IMR-90 (cell line): ENCODE measurements at places on chromosomes 1 and 21.

- no peak for DNase-seq
These were observed 20.4 kb upstream of the EVA1B start for GRCh38 chr1:36343651-36344394.

DNA sequence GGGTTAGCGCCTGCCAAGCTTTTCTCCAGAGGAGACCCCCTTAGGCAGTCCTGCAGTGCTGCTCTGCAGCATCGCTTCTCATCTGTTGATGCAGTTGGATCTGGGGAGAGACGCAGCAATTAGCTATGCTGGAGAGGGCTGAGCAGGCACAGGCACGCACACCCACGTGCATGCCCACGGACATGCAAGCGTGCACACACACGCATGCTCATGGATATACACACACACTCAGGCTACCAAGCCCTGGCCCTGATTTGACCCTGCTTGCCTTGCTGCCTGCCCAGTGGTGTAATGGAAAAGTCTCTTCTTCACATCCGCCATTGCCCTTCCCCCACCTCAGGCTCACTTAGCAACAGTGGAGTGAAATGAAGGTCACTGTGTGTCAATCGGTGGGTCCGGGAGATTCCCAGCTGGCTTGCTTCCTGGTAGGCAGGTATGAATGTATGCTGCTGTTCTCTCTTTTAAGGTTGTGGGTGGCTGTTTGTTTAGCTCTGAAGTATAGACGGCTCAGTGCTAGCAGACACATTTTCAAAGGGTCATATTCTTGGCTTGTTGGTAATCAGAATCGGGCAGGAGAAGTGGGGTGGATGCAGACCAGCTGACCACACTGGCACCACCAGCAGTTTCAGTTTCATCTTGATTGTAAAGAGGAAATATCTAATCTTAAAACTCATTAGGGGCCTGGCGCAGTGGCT, 9.5 kb downstream of the ATP1B1 start:
- DNase-seq: peak; percentile 48

DNA sequence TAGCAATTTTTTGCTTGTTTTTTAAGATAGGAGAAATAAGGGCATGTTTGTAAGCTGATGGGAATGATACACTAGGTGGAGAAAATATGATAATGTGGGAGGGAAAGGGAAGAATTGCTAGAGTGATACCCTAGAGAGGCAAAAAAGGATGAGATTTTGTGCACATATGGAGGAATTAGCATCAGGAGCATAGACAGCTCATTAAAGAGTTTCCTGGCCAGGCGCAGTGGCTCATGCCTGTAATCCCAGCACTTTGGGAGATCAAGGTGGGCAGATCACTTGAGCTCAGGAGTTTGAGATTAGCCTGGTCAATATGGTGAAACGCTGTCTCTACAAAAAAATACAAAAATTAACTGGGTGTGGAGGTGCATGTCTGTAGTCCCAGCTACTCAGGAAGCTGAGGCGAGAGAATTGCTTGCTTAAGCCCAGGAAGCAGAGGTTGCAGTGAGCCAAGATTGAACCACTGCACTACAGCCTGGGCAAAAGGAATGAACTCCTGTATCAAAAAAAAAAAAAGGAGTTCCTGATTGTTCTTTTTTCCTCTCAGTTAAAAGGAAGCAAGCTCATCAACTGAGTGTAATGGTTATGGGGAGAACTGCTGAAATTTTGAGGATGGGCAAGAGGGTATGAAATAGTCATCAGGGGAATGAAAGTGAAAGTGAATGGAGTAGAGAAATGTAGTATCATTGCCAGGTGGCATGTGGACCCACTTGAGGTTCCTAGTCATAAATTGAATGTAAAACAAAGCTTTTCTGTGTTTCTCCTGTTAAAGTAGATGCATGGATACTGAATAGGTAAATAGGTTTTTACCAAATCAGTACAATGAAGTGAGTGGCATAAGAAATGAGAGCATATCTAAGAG, 35.5 kb downstream of the SH3GLB1 start:
- peak; percentile 18 for DNase-seq

- DNase-seq: peak; percentile 47
These were observed 6.1 kb downstream of the NUP210L start for GRCh38 chr1:154148807-154149206.

DNA sequence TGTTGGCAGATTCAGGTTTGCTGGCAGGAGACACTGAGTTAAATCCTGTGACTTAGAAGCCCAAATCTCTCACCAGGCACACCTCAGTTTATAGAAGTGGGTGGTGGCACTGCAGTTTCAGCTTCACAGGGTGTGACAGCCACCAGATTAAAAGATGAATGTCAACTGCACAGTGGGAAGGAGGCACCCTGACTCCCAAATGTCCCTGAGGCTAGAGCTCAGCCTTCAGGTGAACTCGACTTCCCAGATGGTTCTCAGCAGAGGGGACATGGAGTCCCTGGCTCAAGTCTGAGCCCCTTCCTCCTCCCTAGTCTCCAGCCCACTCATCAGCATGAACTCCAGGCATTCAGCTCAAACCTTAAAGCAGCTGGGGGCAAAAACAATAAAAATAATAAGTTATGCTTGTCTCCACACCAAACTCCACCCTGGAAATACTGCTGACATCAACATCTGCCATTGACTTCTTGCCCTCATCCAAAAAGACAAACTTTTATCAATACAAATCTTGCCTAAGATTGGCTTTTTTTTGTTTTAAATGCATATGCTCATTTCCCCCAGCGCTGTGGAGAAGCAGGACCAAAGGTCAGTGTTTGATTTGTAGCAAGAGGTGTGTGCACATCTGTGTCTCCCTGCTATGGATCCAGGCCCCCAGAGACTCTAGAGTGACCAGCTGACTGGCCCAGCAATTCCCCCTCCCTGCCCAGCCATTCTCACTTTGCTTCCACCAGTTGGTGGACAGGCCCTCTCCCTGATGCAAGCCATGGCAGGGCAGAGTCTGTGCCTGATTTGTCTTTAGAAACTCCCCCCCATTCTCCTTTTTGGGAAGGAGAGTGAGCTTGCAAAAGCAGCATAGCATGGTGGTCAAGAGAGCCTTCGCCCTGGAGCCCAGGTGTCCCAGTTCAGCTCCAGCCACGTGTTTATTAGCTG, 18.5 kb upstream of the S100A7 start:
- DNase-seq: no peak

DNA sequence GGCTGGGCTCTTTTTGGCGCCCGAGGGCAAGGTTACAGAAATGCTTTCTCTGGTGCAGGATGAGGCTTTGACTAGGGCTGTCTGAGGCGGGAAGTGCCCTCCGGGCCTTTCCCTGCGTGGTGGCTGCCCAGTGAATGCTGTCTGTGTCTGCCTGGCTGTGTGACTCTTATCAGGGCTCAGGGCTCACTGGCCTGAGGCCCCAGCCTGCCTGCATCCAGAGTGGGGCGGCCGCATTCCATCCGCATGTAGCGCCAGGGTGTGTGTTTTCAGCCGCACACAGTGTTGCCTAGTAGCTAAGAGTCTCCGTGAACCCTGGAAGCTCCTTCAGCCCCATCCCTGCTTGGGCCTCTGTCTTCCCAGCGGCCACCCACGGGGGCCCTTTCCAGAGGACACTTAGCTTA, 59.1 kb downstream of the FAAP20 start:
- DNase-seq: peak; percentile 85

- DNase-seq: no peak
These were observed 7.8 kb upstream of the GPR61 start for GRCh38 chr1:109531826-109532364.

GRCh38 chr1:100387209-100387608, 34.9 kb downstream of the CDC14A start:
- DNase-seq: peak; percentile 53

- DNase-seq: no peak
These were observed 27.5 kb downstream of the ERG start for GRCh38 chr21:38470755-38471154.

- DNase-seq: peak; percentile 21
These were observed 196.7 kb upstream of the VAMP3 start for GRCh38 chr1:7574121-7575040.

DNA sequence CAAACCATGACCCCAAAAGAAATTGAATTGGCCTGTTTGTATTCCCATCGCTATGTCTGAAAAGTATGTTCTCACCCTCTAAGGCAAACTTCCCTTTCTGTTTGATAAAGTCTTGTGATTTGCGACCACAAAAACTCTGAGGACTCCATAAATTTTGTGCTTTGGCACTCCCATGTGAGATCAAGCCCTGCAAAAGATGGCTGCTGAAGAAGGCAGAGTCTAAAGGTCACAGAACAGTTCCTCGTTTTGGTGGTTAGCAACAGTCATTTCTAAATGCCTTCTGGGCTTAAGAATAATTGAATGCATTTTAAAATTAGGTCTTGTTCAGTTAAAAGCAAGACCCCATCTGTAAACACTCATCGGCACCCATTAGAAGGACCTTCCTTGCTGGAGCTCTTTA, 441.6 kb downstream of the OMA1 start:
- no peak for DNase-seq
